ENCODE measurements at places on chromosomes 7 and 10.

DNA sequence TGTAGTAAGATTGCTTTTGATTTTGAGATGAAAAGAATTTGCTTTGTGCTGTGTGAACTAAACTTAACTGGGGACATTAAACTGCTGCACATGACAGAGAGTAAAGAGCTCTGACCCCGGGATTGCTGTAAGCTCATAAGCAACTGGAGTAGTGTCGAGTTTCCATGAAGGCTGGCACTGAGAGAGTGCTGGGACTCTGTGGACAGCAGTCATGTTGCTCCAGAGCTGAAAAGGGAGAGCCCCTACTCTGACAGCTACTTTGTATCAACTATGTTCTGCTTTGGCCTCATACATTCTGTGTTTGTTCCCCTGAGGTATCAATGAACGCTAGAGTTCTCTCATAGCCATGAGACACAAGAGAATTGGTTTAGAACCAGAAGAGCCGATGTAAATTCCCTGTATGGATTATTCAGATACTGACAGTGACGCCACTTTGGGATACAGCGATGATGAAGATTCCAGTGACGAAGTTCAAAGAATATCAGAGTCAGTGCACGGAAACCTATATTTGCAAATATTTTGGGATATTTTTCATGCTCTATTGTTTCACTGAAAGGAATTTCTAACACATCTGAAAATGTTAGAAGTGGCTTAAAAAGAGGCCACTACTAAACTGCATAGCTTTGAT, 185.9 kb upstream of the DKK1 start:
- DNase-seq: no peak

GRCh38 chr10:21715531-21716195, 181.6 kb downstream of the MLLT10 start:
- no peak for DNase-seq

DNA sequence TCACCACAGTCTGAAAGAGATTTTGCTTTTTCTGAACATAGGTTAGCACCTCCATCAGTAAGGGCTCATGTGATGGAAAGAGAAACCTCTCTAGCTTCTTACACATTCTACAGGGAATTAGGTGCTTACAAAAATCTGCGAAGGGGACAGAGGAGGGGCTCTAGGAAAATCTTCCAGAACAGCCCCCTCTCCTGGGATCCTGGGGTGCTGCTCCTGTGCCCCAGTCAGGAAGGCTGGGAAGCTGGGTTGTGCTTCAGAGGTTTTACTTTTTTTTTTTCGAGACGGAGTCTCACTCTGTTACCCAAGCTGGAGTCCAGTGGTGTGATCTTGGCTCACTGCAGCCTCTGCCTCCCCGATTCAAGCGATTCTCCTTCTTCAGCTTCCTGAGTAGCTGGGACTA, 7.5 kb upstream of the FAM171A1 start:
- no peak for DNase-seq

- DNase-seq: peak; percentile 56
These were observed 32.5 kb downstream of the OGDH start for GRCh38 chr7:44638611-44639557.

GRCh38 chr7:5469375-5470166, 45.9 kb upstream of the TNRC18 start:
- DNase-seq: no peak

- DNase-seq: no peak
These were observed 208.6 kb upstream of the GALNT17 start for GRCh38 chr7:70923181-70923845.

- DNase-seq: peak; percentile 18
These were observed 72.6 kb downstream of the FOXL3 start for GRCh38 chr7:362402-363096.

GRCh38 chr10:59575269-59575668, 134.4 kb downstream of the SLC16A9 start:
- DNase-seq: no peak

DNA sequence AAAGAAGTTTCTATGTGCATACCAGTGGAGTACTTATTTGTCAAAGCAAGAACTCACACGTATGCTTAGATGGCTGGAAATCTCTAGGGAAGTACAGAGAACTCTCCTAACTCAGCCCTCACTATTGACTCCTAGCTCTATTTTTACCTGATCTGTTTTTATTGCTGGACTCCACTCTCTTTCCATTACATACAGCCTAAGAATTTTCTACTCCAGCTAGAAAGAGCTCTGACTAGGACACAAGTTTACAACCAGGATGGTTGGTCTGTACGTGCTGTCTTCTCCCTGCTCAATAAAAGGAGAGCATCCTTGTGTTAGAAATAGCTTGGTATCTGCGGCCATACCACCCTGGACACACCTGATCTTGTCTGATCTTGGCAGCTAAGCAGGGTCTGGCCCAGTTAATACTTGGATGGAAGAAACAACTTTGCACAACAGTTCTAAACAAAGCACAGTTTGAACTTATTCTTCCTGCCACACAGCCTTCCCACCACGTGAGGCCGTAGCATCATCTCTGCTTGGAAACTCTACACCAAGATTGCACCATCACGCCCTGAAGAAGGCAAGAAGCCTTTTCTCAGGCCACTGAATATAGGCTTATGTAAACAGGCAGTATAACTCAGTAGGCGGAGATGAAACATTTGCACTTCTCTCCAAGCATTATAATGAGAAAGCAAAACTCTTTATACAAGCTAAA, 50.7 kb downstream of the KCNMA1 start:
- no peak for DNase-seq

- no peak for DNase-seq
These were observed 250.9 kb downstream of the CHCHD3 start for GRCh38 chr7:132830941-132831340.

GRCh38 chr10:71316786-71317160, 2.3 kb upstream of the SLC29A3 start:
- DNase-seq: no peak

DNA sequence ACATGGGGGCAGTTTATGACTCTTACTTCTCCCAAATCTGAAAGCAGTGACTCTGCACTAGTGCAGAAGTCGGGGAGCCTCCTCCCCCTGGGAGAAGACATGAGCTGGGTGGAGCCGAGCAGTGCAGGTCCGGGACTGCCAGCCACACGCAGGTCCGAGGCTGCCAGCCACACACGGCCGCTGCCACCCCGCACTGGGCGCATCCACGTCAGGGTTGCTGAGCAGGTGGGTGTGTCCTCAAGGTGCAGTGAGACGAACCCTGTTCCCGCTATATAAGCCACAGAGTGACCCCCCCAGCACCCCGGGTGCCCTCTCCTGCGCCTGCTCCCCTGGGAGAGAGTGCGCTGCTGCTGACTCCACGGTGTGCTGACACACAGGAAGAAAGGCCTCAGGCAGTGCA, 430.2 kb downstream of the PTPRN2 start:
- no peak for DNase-seq

- no peak for DNase-seq
These were observed 701.3 kb upstream of the KCND2 start for GRCh38 chr7:119571666-119572065.

- DNase-seq: no peak
These were observed 213.6 kb downstream of the DGKI start for GRCh38 chr7:137633133-137633532.

DNA sequence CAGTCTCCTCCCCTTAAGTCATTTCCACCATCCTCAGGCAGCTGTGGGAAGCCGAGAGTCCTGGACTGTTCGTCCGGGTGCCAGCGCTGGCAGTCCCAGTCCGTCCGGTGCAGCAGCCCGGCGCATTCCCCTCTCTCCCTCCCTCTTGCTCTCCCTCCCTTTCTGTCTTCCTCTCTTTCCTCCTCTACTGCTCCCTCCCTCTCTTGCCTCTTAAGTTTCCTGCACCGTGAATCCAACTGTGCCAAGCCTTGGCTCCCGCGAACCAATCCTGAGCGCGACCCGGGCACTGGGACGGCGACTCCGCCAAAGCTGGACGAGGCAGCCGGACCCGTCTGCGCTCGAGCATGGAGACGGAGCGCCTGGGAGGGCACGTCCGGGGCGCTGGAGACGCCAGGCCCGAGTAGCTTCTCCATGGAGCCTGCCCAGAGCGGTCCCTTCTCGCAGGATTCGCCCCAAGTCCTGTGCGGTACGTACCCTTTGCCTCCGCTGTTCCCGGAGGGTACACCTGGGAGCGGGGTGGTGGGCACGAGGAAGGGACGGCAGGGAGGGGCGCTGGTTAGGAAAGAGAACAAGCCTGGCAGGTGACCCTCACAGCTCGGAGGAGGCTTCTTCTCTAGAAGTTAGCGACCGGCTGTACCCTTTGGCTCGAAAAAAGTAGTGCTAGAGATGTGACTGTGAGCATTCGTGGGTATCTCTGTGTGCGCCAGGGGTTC, 1.0 kb downstream of the NXPH1 start:
- DNase-seq: no peak

- peak; percentile 86 for DNase-seq
These were observed 24.8 kb downstream of the GRIFIN start for GRCh38 chr7:2451171-2452073.

DNA sequence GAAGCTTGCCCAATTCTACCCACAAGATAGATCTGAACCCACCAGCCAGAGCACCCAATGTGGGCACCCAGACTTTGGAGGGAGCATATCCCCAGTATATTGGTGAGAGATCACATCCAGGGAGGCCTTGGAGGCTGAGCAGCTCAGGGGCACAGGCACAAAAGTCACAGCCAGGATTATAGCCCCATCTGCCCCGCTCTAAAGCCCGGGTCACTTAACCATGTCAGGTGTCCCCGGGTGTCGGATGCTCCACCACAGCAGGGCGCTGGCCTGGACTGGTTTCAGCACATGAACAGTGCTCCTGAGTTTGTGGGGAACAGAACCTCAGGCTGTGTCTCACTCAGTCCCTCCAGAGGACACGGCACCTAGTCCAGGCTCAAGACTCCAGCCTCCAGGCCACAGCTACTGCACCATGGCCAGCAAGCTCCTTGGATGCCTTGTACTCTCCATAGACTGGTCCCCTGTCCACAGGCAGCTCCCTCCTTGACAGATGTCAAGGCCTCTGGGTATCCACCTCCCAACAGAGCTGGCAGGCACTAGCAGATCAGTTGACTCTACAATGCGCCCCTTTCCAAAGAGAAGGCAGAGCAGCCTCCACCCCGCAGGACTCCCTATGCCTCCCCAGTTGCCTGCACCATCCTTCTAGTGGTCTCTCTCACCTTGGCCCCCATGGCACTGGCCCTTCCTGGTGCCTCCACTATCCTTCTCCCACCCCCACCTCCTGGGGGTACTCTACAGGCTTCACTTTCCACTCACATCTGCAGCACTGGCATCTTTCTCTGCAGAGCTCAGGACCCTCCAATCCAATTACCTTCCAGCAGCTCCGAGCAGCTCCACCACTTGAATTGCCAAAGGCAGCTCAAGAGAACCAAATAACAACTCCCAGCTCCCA, 306.0 kb downstream of the GRID1 start:
- no peak for DNase-seq

- DNase-seq: no peak
These were observed 172.7 kb upstream of the GDF10 start for GRCh38 chr10:47127188-47127785.

- no peak for DNase-seq
These were observed 35.2 kb upstream of the FZD1 start for GRCh38 chr7:91228927-91229558.

Data from left ventricle myocardium inferior (tissue), 1 donor.